Activated CD8-positive, alpha-beta T cell treated with anti-CD3 and anti-CD28 coated beads for 36 hours (primary cell): ENCODE measurements at places on chromosomes 5 and 9.

DNA sequence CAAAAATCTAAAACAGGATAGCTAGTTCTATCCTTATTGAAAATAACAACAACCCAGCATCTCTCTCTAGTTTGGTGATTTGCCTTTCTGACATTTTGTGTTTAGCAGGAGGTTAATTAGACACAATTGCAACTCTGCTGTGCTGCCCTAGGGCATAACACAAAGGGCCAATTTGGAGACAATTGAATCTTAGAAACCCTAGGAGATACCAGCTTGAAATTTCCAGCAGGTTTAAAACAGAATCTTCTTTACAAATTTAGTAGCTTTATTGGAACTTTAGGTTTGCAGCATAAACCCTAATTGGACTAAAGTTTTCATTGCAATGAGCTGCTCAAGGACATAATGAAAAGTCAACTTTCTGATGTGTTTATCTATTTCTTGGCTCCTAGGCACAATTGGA lies 166.7 kb upstream of the FER start:
- DNase-seq: no peak

DNA sequence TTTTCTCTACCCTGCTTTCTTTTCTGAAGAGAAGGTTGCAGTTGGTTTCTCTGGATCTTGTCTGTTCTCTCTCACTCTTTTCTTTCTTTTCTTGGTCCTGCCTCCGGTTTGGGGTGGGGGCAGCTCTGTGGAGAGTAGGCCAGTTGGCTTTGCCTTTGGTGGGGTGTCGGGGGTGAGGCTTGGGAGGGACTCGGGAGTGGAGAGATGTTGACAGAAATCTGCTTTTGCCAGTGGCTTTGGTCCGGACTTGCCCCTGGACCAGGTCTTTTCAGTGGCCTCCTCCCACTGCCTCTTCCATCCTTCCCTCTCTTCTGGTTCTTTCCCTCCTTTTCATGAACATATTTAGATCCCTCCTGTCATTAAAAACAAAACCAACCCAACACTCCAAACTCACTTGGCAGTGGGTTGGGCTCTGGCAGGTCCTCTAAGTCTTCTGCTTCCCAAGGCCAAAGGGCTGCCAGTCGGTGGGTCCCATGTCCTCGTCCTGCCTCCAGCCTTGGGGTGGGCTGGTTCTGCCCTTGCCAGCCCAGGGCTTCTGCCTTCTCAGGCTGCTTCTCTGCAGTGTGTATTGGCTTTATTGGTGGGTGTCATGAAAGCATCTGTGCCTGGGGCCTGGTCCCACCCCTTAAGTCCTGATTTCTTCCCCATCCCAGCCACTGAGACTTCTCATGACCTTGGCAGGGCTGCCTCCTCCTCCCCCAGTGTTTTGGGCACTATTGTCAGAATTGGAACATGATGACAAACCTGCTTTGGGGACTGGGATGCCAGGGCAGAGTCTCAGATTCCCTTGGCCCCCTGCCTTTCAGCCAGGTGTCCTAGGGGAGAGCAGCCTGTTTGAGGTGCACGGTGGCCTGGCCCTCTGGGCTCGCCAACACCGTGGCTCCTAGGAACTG lies 16.9 kb downstream of the ANKRD33B start:
- DNase-seq: no peak

DNA sequence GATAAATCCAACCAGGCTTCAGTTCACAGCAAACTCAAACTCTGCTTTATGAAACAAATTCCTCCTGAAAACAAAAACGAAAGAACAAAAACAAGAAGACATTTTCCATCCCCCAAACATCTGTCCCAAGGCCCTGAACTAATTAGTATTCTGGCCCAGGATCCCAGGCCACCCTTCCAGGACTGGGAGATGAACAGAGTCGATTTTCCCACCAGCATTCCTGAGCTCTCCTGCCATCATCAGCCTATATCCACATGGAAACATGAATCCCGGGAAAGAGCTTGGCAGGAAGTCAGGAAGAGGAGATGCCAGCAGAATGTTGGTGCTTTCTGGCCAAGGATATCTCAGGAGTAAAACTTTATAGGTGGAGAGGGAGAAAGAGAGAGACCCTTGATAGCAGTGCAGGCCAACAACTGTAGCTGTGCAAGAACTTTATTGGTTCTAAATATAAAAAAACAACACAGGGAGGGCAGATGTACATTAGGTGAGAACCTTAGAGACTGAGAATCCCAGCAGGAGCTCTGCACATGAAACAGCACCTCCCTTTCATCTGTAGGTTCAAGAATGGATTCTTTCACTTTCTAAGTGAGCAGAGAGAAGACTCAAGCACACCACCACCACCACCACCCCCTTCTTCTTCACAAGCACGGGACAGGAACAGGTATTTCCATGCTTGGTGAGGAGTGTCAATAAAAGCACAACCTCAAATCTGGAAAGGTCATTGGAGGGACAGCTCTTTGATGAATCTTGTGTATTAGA lies 190.7 kb upstream of the TAS2R1 start:
- DNase-seq: no peak

DNA sequence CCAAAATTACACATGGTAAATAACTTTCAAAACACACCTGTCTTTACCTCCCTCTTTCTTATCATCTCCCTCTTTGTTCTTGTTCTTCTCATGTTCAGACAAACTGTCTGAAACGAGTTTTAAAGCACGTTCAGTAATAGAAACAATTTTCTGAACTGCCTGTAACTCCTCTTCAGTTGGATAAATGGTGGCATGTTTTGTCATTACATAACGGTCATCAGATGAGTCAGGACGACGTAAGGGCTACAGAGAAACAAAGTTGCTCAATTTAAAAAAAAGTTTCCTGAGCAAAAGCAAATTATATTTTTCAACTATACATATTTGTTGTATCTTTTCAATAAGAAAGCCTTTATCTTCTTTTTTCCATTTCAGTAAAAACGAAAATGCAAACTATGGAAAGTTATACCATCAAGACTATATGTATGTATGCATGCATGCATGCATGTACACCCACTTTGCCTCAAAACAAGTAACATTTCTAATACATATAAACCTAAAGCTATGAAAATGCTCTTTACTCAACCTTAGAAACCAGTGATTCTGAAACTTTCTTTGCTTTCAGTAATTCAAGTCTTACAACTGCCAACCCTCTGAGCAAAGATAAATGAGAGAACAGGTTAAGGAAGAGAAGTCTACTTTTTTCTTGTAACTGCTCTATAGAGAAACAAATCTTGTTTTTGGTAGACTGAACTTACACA lies 56.0 kb downstream of the ZFR start:
- no peak for DNase-seq

DNA sequence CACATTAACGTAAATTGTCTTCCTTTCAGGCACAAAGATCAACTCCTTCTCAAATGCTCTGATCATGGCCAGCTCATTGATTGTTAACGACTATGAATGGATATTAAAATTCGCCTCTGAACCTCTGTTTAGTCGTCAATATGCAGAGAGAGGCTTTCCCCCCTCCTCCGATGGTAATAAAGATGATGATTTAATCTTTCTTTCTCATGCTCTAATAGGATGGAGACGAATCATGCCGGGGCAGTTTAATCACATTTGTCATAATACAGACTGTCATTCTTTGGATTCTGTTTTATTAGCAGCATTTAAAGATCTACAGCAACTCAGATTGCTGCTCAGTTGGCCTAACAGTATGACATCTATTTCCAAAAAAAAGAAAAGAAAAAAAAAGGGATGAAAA lies 132.9 kb downstream of the SREK1 start:
- DNase-seq: no peak

DNA sequence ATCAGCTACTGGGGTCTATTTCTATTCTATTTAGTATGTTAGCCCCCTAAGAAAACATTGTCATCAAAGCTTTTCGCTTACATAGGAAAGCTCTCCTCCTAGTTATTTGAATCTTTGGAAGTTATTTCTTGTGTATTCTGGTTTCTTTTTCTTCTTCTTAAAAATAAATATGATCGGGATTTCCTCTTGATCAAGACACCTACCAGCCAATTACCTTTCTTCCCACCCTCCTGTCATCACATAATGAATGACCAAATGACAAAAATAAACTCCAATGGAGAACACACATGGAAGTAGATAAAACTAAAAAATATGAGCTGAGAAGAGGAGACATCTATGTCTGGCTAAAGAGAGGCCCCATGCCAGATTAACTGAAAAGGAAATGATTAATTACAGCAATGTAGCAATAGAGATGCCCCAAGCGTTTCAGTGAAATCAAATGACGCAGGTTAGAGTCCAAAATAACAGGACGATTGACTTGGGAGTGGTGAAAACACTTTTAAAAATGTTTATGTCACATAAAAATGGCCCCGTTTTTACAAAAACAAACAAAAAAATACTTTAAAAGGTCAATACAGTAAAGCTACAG lies 59.5 kb upstream of the PCSK1 start:
- no peak for DNase-seq

GRCh38 chr5:114734238-114734637 lies 372.4 kb downstream of the KCNN2 start:
- no peak for DNase-seq

GRCh38 chr9:21810388-21810787 lies 8.0 kb downstream of the MTAP start:
- DNase-seq: no peak

DNA sequence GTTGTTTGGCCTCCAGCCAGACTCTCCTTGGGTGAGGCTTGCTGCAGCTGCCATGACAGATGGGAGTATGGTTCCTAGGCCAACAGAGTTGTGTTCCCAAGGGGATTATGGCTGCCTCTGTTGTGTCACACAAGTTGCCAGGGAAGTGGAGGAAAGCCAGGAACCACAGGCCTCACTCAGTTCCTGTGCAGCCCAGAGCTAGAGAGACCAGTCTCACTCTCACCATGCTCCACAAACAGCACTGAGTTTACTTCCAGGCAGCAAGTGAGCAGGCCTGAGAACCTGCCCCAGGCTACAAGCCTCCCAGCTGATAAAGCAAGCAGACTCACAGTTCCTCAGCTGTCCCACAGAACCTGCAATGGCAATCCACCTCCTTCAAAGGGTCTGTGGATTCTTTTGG lies 273.6 kb upstream of the TAS2R1 start:
- no peak for DNase-seq

DNA sequence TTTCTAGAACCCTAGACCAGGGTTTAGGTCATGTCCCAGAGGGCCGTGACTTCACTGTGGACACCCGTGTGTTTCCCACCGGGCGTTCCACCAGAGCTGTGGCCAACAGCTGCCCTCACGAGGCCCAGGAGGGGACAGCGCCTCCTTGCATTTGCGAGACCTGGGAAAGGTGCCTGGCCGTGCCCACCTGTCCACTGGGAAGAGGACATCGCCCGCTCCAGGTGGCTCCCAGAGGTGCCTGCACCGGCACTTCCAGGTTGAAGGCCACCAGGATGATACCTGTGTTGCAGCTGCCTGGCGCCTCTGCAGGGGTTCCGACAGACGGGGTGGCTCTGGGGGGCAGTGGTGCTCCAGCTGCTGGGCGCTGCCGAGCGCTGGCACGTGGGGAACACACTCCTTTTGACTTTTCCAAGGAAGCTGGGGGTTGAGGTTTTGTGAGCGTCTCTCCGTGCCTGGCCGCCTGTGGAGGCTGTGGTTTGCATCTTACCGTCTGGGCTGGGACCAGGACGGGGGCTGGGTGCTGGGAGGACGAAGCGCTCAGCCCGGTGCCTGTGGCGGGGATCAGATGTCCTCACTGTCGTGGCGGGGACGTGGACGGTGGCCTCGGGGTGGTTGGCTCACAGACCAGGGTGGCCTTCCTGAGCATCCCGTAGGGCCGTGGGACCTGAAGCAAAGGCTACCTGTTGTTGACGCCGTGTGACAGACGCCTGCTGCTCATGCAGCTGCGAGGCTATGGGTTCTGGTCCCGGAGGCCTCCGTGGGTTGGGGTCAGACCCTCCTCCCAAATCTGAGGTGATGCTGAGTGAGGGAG lies 19.2 kb downstream of the NKD2 start:
- no peak for DNase-seq

DNA sequence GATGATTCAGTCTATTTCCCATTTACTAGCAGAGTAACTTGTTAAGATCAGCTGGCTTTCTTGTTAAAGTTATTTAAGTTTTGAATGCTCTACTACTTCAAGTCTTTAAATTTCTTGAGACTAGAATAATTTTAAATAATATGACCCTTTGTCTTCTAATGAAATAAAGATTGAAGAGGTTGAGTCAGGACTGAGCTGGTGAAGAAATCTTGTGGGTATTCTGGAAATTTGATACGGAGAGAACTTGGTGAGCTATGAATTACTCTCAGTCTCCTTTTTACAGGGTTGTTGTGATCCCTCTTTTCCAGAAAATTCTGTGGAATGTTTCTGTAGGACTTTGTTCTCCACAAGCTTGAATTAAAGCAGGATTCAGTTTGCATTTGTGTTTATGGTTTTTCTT lies 29.3 kb downstream of the RNF20 start:
- DNase-seq: no peak

DNA sequence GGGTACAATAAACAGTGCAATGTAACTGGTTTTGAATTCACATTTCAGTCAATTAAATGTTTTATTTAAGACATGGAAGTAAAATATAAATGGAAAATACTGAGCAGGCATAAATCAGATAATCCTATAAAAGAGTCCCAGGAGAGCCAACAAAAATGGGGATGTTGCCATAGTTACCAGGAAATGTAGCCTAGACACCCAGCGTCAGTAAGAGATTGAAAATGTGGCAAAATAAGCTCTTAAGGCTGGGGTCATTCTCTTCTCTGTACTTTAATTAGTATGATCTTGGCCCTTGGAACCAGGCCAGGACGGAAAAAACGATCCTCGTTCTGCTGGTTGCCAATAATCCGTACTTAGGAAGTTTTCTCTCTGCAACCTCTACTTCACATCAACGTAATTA lies 18.9 kb upstream of the RASEF start:
- no peak for DNase-seq

- no peak for DNase-seq
Observed at GRCh38 chr5:143190260-143190810, 213.2 kb downstream of the NR3C1 start.

GRCh38 chr9:135306699-135307098 lies 172.9 kb upstream of the PPP1R26 start:
- no peak for DNase-seq

DNA sequence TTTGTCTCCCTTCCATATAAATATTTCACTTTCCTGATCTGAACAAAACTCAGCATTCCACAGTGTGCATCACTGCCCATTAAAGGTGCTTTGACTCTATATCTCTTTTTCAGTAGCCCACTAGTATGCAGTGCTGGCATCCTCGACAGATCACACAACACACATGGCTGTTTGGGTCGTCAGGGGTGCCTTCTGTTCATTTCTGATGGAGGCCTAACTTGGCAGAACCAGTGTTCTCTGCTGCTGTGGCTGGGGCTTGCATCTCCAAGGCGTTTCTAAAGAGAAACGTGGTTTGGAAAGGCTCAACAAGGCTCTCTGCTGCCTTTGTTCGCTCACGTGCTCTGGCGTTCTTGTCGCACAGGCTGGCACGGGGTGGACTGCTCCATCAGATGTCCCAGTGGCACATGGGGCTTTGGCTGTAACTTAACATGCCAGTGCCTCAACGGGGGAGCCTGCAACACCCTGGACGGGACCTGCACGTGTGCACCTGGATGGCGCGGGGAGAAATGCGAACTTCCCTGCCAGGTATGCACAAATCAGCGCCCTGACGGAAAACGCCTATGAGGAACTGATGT lies 97.7 kb upstream of the PRRC1 start:
- no peak for DNase-seq

DNA sequence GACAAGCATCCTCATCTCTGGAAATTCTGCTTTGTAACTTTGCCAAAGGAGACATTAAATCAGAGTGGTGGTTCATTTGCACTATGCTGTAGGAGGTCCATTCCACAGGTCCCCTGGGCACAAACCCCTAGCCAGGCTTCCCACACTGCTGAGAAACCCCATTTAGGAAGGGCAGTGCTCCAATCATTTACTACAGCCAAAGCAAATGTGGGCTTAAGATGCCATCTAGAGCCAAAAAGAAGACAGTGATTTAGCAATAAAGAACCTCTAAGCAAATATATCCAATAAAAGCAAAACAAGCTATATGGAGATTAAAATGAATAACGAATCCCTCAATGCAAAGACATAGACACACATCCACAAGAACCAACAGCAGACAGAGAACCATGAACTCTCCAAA lies 129.0 kb upstream of the ALDH1B1 start:
- no peak for DNase-seq
